ENCODE measurements at places on chromosomes 13 and 19.

GRCh38 chr13:49664606-49665005 is 26.7 kb downstream of the EBPL start:
- no peak for DNase-seq

DNA sequence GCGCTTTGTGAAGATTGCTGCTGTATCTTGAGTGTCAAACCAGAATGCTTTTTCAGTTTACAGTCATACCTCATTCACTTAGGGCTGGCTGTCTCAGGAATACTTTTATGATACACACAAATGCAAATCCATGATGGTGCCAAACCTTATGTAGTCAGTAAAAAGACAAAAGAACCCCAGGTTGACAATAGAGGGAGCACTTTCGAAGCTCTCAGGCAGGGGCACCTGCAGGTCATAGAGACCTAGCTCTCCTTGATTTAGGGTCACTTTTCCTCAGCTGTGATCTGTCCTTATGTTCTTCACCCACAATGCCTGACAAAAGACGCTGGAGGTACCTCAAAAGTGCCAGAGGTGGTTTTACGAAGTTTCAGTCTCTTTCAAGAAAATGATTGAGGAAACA is 172.2 kb downstream of the DNAJC15 start:
- DNase-seq = no peak

DNA sequence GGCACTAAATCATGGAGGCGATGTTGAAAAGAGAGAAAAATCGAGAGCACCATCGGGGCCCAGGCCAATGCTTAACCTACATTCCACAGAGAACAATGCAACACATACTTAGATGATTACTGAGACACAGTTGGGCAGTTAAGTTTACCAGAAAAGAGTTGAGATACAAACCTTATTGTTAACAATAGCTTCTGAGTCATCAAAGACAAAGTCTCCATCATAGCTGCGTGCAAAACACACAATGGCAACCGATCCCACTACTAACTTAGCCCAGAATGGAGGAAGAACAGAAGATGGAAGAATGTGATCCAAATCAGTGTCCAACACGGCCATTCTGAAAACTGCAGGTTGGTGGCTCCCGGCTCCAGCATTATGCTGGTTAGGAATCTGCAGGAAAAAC is 6.2 kb downstream of the TMTC4 start:
- DNase-seq = peak; percentile 9

- no peak for DNase-seq
Measured at GRCh38 chr19:7251494-7251893, 42.7 kb downstream of the INSR start.

DNA sequence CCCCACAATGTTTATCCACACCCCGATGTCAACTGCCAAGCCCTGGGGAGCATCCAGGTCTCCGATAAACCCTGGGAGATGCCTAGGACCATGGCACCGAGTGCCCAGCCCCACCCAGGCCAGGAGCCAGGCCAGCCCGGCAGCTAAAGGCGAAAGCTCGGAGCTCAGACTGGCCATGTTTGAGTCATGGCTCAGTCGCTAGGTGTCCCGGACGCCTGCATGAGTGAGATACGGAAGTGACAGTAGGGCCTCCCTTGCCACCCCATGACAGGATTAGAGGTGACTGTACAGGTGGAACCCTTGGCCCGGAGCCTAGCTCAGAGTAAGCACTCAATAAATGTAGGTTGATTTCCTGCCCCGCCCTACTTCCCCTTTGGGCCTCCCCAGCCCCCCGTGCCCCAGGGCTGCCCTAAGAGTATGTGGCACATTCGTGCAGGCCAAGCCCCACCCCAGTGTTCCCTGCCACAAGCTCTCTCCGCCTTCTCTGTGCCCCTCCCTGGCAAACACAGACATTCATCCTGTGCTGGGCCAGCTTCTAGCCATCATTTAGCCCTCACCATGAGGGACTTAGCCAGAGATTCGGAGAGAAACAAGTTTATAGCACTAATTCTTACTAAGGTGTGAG is 5.8 kb upstream of the TPM4 start:
- peak; percentile 17 for DNase-seq

- no peak for DNase-seq
Measured at GRCh38 chr19:54548806-54549205, 24.8 kb upstream of the LILRA2 start.

DNA sequence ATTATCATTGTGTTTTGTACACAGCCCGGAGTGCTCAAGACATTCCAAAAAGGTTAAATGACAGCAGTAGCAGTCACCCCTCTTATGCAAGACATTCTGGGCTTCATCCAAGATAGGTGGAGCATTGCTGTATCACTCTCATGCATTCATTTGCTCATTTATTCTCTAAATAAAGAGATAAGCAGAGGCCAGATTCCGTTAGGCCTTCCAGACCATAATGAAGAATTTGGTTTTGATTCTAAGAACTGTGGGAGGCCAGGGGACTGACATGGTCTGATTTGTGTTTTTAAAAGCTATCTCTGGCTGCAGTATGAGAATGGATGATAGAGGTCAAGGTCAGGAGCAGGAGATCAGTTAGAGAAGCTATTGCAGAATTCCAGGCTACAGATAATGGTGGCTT is 145.8 kb downstream of the KCNRG start:
- no peak for DNase-seq

- no peak for DNase-seq
Measured at GRCh38 chr13:91358387-91358782, 10.9 kb downstream of the MIR17HG start.

DNA sequence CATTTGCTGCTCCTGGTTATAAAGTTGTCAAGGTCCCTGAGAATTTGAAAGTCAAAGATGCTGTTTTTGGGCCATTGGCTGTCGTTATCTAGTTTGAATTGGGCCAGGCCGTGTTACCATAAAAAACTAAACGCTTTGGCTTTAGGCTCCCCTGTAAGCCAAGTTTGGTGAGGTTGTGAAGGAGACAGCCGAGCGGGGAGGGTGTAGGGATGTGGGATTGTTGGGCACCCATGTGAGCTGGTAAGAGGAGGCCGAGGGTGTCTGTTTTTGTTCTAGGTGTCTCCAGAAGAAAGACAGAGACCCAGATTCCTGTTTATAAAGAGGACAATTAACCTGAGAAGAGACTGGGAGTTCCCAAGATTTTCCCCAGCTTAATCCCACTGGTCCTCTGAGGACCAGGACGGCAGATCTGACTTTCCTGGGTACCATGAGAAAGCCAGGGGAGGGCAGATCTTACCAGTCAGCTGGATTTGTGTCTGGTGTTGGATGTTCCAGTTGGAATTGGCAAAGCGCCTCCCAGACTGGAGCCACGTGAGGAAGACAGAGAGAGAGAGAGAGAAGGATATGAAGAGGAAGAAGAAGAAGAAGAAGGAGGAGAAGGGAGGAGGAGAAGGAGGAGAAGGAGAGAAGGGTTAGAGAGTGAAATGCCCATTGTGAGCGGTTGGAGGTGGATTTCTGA is 25.1 kb downstream of the TMEM255B start:
- no peak for DNase-seq

GRCh38 chr19:49119411-49120324 is at the start of gene PPFIA3:
Gene PPFIA3, plus strand, starts transcription at chr19:49119544. Its CDS starts 8,330 bp downstream, at chr19:49127874.
- peak; percentile 60 for DNase-seq

DNA sequence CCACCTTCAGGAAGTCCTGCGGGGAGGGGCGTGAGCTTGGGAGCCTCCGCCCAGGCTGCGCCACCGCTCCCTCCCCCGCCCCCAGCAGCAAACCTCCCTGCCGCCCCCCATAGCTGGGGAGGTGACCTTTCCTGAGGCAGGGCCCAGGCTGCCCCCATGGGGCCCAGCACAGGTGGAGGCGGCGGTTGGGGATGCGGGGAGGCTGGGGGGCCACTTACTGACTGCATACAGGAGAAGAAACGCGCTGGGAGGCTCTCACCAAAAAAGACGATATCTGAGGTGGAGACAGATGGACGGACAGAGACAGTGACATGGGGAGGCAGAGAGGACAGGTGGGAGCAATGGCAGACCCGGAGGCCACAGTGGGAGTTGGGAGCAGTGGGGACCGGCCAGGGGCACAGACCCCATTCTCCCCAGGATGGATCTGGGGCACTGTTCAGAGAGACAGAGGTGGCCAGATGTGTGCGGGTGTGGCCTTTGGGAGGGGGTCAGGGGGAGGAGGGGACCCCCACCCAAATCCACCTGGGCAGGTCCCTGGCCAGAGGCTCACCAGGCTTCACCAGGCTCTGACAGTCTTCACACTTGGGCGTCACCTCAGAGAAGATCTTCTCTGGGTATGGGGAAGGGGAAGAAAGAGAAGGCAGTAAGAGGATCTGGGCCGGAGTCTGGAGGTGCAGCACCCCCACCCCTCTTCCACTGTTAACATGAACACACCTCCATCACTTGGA is 3.0 kb upstream of the RINL start:
- DNase-seq = no peak

DNA sequence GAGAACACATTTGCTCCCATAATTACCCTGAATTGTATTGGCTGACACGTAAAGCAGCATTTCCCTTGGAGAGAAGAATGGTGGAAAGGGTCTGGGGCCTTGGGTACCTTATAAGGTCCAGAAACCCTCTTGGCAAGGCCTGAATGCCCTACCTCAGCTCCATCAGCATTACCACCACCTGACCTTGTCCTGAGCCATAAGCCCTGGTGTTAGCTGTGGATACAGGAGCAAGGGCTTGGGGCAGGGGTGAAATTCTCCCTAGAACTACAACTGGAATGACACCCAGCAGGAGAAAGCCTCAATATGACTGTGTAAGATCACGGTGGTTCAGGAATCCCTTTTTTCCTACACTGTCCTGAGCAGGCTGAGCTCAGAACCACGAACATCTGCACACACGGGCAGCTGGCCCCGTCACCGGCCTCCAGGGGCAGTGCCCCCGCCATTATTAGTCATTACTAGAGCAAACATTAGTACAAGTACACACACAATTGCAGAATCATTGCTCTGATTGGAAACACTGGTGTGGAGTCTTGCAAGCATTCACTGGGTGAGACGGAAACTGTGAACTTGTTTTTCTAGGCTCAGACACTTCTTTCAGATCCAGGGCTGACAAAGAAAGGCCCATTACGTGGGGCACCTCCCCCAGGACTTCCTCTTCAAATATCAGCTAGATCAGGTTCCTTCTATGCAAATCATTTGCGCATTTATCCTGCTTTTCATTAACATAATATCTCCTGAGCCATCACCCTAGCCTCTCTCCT is 26.8 kb upstream of the MTIF3 start:
- DNase-seq = peak; percentile 21

GRCh38 chr13:47420568-47420967 is 523.7 kb upstream of the HTR2A start:
- peak; percentile 27 for DNase-seq

DNA sequence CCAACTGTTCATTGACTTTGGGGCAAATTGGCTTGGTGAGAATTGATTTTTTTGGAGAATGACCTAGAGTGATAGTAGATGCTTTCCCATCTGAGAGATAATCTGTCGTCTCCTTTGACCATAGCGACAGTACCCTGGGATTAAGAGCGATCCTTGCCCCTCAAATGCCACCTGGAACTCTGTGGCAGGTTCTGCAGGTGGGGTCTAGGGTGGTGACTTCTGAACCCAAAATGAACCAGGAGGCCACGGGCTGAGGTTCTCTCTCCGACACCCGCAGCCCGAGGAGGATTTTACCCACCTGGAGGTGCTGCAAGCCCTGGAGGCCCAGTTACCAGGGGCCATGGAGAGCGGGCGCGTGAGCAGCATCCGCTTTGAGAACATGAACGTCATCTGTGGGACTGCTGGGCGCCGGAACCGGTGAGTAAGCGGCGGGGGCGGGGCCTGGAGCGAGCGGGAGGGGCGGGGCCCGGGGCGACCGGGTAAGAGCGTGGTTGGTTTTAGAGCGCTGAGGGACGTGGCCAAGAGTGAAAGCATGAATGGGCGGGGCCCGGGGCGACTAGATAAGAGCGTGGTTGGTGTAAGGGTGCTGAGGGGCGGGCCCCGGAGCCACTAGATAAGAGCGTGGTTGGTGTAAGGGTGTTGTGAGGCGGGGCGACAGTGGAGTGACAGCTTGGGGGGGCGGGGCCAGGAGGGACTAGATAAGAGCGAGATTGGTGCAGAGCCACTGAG is 8.6 kb downstream of the C19orf81 start:
- peak; percentile 98 for DNase-seq

DNA sequence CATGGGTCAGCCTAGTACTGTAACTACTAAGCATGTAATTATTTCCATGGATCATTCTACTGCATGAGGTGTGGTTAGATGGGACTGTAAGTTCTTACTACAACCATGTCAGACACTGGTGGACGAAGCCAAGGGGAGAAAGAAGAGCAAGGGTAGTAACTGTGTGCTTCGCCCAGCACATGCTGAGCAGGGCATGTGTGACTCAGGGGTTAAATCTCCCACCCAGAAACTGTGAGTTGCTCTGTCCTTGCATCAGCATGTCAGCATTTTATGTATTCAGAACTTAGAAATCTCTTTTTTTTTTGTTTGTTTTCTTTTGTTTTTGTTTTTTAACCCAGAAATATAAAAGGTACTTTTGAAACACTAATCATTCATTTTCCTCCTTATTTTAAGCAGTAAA is 436.6 kb upstream of the KLF12 start:
- peak; percentile 93 for DNase-seq

- peak; percentile 25 for DNase-seq
Measured at GRCh38 chr19:5271145-5271544, 69.5 kb downstream of the PTPRS start.

GRCh38 chr19:1401138-1401888 is at the start of gene GAMT:
Gene GAMT, minus strand, starts transcription at chr19:1401542. Its CDS starts 66 bp downstream, at chr19:1401476.
- DNase-seq = peak; percentile 41

- DNase-seq = peak; percentile 85
Measured at GRCh38 chr19:38389101-38389925, 816 bp downstream of the SPRED3 start.

GRCh38 chr19:32469795-32470194 is 64.2 kb downstream of the DPY19L3 start:
- no peak for DNase-seq

GRCh38 chr13:77728265-77729125 is 31.0 kb downstream of the SLAIN1 start:
- DNase-seq = no peak

- DNase-seq = no peak
Measured at GRCh38 chr13:59166174-59166573, 997.6 kb downstream of the DIAPH3 start.

DNA sequence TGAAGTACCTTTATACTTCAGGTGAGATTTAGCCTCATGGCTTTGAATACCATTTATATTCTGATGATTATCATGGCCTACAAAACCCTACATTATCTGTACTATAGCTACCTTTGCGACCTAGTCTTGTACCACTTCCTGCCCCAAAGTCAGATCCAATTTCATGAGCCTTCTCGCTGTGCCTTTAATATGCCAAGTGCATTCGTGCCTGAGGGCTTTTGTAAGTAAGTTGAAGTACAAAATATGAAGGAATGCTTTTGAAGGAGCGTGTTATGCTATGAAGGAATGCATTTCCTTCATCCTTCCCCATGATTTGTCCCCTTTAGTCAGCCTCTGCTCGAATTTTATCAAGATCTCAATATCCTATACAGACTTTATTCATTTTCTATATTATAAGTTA is 9.2 kb upstream of the RASL11A start:
- no peak for DNase-seq

- DNase-seq = peak; percentile 83
Measured at GRCh38 chr19:49690656-49691242, at the start of gene CPT1C. Gene CPT1C, plus strand, starts transcription at chr19:49691116. Its CDS starts 1,137 bp downstream, at chr19:49692253.

Data from fibroblast of skin of scalp (primary cell).